ENCODE measurements at places on chromosomes 12 and 14.

GRCh38 chr14:85527445-85528035 is 2.4 kb upstream of the FLRT2 start:
- H3K27ac ChIP-seq: peak overlapping the region; percentile 77
- H3K27me3 ChIP-seq: no peaks in the 10 kb centered on the region
- H3K36me3 ChIP-seq: no peaks in the 10 kb centered on the region
- no peak overlapping the region for H3K4me3 ChIP-seq
- no peak for DNase-seq

- no peak overlapping the region for H3K27ac ChIP-seq
- H3K36me3 ChIP-seq: no peaks in the 10 kb centered on the region
- no peak overlapping the region for H3K4me3 ChIP-seq
Measured at GRCh38 chr12:50314636-50315312, 31.5 kb upstream of the LIMA1 start.

DNA sequence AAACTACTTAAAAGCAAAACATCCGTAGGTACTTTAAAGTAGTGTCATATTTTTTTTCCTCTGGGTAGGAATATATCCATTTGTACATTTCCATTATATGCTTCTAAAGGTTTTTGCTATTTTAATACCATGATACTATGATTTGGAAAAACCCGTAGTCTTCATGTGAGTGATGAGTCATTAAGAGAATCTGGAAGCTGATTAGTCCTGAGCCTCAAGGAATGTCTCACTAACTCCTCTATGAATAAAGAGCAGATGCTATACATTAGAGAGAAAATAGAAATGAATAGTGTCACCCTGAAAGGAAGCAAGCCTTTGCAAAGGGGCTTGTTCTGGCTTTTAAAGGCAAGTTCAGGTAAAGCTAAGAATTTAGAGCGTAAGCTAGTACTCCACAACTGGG is 432.1 kb downstream of the CCDC91 start:
- no peaks in the 10 kb centered on the region for H3K36me3 ChIP-seq
- H3K27me3 ChIP-seq: no peaks in the 10 kb centered on the region
- H3K4me3 ChIP-seq: no peak overlapping the region
- DNase-seq: no peak
- no peaks in the 10 kb centered on the region for H3K4me1 ChIP-seq

- H3K27me3 ChIP-seq: no peaks in the 10 kb centered on the region
- no peak for DNase-seq
- no peak overlapping the region for H3K4me3 ChIP-seq
- H3K4me1 ChIP-seq: no peaks in the 10 kb centered on the region
Measured at GRCh38 chr12:10256064-10256463, 43.4 kb downstream of the GABARAPL1 start.

DNA sequence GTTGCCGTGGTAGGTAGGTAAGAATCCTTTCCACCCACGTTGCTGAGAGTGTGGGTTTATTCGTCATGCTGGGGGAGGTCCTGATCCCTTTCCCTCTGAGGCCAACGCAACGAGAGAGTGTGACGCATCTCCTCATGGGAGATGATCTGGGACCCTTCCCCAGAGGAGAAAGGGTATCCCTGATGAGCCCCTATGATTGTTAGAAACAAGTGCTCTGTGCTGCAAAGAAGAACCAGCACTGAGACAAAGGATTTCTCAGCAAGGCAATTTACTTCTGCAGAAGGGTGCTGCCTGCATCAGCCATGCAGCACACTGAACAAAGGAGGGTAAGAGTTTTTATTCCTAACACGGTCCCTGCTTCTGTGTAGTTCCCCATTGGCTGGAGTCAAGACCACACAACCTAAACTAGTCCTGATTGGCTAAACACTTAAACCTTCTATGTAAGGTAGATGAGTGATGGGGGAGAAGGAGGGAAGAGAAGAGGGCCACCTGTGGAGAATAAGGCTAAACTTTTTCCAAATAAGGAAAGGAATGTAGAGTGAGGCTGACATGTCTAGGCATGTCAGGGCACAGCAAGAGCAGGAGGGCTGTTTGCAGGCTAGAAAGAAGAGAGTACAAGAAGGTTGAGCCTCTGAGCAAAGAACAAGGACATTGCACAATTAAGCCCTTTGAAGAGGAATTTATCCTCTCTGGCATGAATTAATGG is 21.3 kb downstream of the CLEC2A start:
- no peak overlapping the region for H3K27ac ChIP-seq
- H3K4me1 ChIP-seq: no peaks in the 10 kb centered on the region
- no peak for DNase-seq
- H3K4me3 ChIP-seq: no peak overlapping the region
- no peaks in the 10 kb centered on the region for H3K36me3 ChIP-seq

GRCh38 chr12:51269174-51270066 is 795 bp downstream of the SMAGP start:
- H3K27me3 ChIP-seq: no peaks in the 10 kb centered on the region
- H3K4me3 ChIP-seq: peak overlapping the region; percentile 90
- peaks cover 18% of the 10 kb centered on the region for H3K4me1 ChIP-seq
- peak overlapping the region; percentile 89 for H3K27ac ChIP-seq
- DNase-seq: peak; percentile 82
- H3K36me3 ChIP-seq: no peaks in the 10 kb centered on the region

DNA sequence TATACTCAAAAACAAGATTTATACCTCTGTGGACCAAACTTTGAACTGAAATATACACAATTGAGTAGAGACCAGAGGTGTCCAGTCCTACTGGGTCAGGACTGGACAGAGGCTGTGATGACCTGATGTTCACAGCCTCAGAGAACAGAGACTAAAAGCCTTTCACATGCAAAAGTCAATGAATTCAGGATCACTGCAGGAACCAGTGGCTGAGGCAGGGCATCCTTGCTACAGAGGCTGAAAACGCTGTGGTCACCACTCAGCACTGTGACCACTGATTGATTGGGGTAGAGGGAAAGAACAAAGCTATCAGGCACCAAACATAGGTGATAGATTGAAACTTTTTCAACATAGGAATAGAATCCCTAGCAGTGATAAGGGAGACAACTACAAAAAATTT is 25.1 kb downstream of the GRIP1 start:
- no peaks in the 10 kb centered on the region for H3K27me3 ChIP-seq
- no peaks in the 10 kb centered on the region for H3K36me3 ChIP-seq
- no peak for DNase-seq
- H3K4me3 ChIP-seq: no peak overlapping the region
- no peak overlapping the region for H3K27ac ChIP-seq
- H3K4me1 ChIP-seq: peaks cover 3% of the 10 kb centered on the region

DNA sequence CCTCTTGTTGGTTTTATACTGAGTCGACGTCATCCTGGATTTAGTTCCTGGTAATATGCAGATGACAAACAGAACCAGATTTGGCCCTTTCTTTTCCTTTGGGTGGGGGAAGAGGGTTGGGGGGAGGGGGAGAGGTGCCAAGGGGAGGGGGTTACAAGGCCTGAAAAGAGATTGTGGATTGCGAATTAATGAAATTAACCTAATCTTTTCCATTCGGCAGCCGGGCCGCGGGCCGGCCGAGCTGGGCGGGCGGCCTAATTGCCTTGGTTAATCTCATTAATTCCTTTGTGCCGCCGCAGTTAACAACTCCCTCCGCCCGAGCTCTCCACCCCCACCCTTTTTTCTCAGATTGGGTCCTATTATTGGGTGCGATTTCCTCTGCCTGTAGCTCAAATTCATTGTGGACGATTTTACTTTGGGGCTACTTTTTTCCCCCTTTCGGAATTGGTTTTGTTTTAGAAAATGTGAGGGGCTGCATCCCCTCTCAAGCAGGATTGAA is 387 bp upstream of the GSC start:
- no peaks in the 10 kb centered on the region for H3K36me3 ChIP-seq
- no peak for DNase-seq
- peaks cover 29% of the 10 kb centered on the region for H3K4me1 ChIP-seq
- no peak overlapping the region for H3K27ac ChIP-seq
- H3K4me3 ChIP-seq: peak overlapping the region; percentile 57

GRCh38 chr12:2667716-2668440 is 126.9 kb upstream of the FKBP4 start:
- peaks cover 7% of the 10 kb centered on the region for H3K36me3 ChIP-seq
- no peaks in the 10 kb centered on the region for H3K27me3 ChIP-seq
- no peaks in the 10 kb centered on the region for H3K4me1 ChIP-seq

- H3K36me3 ChIP-seq: no peaks in the 10 kb centered on the region
- no peak for DNase-seq
- H3K27ac ChIP-seq: no peak overlapping the region
- H3K4me1 ChIP-seq: peaks cover 2% of the 10 kb centered on the region
Measured at GRCh38 chr12:66736931-66737330, 58.1 kb upstream of the GRIP1 start.
